ENCODE measurements at places on chromosomes 2 and 18.

GRCh38 chr2:137865954-137866540 lies 98.2 kb upstream of the HNMT start:
- DNase-seq, result no peak

- no peak for DNase-seq
Measured at GRCh38 chr2:31413862-31414550, 536 bp downstream of the XDH start.

GRCh38 chr2:58702302-58702885 lies 461.3 kb upstream of the FANCL start:
- no peak for DNase-seq

GRCh38 chr2:218172845-218173244 lies 6.1 kb upstream of the CXCR1 start:
- DNase-seq, result no peak

DNA sequence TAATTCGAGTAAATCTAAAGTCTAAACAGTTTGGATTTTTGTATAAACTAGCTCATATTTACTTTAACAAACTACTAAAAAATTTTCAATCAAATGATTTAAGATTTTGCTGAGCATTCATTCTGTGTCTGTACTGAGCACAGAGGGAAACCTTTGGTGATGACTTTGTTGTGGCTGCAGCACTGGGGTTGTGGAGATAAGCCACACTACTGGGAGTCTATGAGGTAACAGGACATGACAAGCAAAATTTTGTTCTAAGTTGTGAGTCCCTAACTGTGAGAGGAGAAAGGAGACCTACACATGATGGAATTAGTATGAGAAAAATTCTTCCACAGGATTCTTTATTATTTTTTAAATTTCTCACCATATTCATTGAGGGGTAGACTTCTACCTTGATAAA lies 933.7 kb upstream of the LRATD1 start:
- no peak for DNase-seq

DNA sequence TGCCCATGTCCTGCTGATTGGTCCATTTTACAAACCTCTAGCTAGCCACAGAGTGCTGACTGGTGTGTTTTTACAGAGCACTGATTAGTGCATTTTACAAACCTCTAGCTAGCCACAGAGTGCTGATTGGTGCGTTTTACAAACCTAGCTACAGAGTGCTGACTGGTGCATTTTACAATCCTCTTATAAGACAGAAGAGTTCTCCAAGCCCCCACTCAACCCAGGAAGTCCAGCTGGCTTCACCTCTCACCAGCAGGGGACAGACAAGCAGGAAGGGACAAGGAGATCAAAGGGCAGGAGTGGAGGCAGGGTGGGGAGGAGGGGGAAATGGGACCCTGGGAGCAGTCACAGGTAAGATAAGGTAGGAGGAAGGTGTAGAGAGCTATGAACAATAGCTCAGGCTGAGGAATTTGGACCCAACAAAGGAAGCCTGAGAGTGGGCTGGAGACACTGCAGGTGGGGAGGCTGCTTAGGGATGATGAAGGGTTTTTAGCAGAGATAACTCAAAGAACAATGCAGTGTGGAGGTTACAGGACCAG lies 37.1 kb downstream of the SH2D6 start:
- DNase-seq, result no peak

GRCh38 chr2:120461092-120461491 lies 115.2 kb downstream of the INHBB start:
- DNase-seq, result no peak

DNA sequence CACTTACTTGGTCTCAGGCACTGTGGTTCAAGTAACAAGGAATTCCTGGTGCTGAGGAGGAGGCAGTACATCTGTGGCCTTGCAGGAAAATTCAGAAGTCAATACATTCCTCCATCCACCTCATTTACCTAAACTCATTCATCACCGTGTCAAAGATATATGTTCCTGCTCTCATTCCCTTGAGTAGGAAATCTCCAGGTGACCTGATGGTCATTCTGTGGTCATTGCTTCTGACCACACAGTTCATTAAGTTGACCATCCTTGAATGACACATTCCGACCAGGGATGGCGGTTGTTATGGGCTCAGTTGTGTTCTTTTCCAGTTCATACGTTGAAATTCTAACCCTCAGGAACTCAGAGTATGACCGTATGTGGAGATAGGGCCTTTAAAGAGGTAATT lies 2.1 kb upstream of the STK17B start:
- no peak for DNase-seq

GRCh38 chr2:231674587-231675338 lies 33.6 kb upstream of the PTMA start:
- no peak for DNase-seq

DNA sequence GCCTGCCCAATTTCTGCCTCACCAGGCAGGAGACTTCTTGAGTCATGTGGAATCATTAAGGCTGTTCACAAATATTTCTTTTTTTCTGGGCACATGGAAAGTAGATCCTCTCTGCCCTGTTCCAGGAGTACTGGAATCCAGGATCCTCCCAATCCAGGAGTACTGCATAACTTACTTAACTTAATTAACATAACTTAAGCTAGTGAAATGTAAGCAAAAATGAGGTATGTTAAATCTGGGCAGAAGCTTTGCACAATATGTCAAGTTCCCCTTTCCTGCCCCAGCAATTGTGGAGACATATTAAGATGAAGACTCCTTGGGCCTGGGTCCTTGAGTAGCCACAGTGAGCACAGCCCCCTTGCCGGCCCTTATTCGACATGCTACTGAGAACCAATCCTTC lies 3.2 kb downstream of the CD207 start:
- DNase-seq, result no peak

GRCh38 chr2:1546901-1547300 lies 133.6 kb downstream of the TPO start:
- no peak for DNase-seq

GRCh38 chr2:10935953-10936942 lies 24.5 kb downstream of the KCNF1 start:
- DNase-seq, result no peak

DNA sequence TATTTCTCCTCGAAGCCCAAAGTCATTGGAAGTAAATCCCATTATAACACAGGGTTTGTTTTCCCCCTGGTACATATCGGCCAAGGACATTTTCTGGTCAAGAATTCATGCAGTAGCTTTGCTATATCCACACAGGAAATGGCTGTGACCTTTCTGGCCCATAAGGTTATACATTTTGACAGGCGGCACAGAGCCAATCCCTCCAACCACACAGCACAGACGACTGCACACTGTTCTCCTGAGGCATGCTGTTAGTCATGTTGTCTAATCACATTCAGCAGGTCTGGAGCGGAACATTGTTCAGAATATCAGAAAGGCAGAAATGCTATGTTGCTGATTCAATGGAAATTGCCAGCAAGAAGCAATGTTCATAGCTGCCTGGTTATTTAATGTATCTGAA lies 742.3 kb upstream of the SLC8A1 start:
- DNase-seq, result no peak

- DNase-seq, result no peak
Measured at GRCh38 chr18:63774511-63774910, 707 bp upstream of the SERPINB7 start.

DNA sequence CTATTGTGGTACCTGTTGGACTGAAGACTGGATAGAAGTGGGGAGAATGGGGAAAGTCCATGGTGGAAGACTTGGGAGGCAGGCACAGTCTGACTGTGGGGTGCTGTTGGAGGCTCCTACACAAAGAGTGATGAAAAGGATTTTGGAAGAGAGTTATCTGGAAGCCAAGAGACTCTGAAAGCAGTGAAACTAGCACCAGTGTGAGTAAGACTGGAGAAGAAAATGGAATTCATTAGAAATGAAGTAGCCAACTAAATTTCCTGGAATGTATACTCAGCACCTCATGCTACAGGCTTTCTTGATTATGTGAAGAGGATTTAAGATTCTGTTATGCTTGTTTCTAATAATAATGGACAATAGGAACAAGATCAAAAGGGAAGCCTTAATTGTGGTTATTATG lies 27.7 kb downstream of the ELP2 start:
- DNase-seq, result no peak

GRCh38 chr18:48230467-48231113 lies 178.6 kb downstream of the ZBTB7C start:
- DNase-seq, result no peak

GRCh38 chr2:140842110-140842509 lies 1288.7 kb downstream of the LRP1B start:
- DNase-seq, result no peak

- DNase-seq, result no peak
Measured at GRCh38 chr18:59874166-59874565, 25.6 kb upstream of the PMAIP1 start.

DNA sequence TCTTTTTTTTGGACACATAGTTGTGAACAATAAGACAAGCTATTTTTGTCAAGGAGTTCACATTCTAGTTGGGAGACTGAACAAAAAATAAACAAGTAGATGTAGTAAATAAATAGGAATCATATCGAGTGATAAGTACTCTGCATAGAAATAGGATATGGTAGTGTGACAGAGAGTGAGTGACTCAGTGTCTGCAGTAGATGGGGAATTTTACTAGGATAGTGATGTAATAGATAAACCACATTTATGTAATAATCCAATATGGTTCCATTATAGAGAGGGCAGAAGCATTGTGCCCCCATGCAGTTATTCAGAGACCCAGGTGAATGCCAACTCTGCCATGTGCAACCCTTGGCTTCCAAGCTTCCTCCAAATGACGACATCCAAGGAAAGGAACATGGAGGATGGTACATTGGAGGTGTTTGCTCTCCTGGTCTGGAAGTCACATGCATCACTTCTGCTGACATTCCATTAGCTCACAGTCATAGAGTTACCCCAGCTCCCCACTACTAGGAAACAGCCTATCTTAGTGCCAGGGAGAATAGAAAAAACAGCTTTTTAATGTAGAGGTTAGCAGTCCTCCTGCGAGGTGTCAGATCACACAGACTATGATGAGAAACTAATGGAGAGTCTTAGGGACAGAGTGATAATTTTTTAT lies 595.4 kb downstream of the NYAP2 start:
- DNase-seq, result no peak

DNA sequence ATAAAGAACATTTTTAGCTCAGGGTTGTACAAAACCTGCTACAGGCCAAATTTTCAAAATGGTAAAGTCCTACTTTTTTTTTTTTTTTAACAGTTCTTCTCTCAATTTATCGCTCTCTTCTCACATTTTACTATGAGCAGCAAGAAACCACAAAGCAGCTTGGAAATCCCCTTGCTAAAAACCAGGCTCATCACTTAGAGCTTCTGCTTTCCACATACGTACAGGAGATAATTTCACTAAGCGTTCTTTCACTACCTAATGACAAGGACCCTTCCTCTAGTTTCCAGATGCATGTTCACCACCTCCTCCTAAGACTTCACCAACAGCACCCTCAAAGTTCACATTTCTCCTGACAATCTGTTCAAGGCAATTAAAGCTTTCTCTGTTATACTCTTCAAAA lies 294.9 kb upstream of the CYRIA start:
- DNase-seq, result no peak

DNA sequence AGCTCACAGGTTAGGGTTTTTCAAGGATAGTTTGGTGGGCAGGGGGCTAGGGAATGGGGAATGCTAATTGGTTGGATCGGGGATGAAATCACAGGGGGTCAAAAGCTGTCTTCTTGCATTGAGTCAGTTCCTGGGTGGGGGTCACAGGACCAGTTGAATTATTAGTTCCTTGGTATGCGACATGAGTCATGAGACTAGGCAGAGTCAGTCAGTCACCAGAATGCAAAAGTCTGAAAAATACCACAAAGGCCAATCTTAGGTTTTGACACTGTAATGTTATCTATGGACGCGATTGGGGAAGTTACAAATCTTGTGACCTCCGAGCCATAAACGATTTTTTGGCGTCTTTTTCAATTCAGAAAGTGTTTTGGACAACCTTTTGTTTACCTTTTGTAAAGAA lies 101.2 kb downstream of the ZNF519 start:
- no peak for DNase-seq

GRCh38 chr2:187617905-187618304 lies 63.7 kb upstream of the TFPI start:
- no peak for DNase-seq

- no peak for DNase-seq
Measured at GRCh38 chr2:110847651-110848050, 115.3 kb downstream of the ACOXL start.

DNA sequence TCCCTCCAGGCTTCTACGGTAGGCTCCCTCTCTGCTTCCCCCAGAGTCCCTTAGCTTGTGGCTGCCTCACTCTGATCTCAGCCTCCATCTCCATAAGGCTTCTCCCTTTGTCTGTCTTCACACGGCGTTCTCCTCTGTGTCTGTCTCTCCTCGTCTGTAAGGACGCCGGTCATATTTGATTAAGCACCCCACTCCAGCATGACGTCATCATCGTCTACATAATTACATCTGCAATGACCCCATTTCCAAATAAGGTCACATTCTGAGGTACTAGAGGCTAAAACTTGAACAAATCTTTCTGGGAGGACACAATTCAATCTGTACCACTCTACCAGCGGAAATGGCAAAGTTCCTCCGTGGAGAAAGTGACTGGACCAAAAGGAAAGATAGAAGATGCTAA lies 8.3 kb upstream of the COL6A3 start:
- no peak for DNase-seq

- no peak for DNase-seq
Measured at GRCh38 chr2:178846458-178846802, 39.2 kb upstream of the TTN start.

GRCh38 chr2:170578606-170579005 lies 136.5 kb upstream of the SP5 start:
- DNase-seq, result no peak

GRCh38 chr2:54559593-54560145 lies 103.5 kb downstream of the SPTBN1 start:
- no peak for DNase-seq

DNA sequence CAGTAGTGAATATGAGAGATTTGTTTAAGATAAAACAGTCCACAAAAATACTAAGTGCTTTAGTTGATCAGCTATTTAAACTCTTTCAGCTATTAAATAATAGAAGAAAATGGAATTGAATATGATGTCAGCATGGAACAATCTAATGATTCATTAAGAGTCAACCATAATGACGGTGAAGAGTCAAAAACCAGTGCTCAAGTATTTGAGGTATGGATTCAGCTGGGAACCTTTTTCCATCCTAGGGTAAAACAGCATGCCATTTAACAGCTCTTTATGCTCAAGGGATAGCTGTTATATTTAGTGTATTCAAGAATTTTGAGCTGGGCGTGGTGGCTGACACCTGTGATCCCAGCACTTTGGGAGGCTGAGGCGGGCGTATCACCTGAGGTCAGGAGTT lies 29.7 kb downstream of the CARF start:
- DNase-seq, result no peak

DNA sequence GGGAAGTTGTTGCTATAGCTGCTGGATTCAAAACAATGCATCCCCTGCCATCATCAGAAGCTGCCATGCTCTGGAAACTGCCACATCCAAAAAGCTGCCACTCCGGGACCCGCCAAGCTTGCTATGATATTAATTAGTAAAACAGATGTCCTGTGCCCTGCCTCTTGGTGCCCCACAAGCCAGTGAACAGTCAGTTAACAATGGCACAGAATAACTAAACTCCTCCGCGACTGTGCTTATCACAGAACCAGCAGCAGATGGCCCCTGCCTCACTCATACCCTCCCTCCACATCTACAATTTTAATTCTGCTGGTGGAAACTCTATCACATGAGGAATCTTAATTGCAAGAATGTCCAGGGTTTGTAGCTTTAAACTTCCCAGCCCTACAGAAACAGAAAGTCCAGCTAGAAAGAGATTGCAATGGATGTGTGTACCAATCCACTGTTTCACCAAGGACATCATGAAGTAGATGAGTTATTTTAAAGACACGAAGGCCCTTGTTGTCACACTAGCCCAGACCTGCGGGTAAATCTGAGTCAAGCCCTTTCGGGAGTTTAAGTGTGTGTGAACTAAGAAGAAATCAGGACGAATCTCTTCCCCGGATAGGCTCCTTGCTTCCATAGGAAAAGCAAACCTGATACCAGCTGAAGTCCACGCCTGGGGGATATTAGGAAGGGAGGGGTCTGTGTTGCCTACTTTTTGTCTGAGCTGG lies 7.4 kb upstream of the ACYP2 start:
- no peak for DNase-seq

All from cortex of kidney (tissue), 1 donor.